ENCODE measurements at places on chromosomes 11 and 22.

DNA sequence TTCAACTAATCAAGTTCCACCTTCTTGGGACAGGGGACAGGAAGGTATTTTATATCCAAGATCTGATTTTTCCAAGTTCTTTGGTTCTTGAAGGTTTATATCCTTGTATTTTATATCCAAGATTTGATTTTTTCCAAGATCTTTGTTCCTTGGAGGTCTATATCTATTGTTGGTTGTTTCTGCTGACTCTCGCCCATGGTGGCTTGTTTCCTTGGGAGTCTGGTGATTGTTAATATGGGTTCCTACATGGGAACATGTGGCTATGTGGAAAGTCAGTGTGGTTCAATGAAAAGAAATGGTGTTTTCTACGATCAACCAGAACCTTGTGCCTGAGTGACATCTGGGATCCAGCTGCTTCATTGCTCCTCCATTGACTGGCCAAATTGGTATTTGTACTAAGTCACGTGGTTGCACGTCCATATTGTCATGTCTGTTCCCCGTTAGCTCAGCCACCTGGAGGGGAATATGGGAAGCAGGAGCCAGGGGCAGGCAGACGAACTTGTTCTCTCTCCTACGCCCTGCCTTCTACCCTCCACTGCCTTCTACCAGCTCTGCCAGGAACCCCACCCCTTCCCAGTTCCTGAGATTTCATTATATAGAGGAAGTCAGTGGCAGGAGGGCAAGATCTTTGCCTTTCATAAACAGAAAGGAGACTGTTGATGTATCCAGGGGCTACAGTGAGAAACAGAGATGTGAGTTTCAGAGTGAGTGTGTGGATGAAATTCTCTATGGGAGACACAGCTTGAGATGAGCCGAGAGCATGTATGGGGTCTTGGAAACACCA, 11.1 kb upstream of the CSF2RB start:
- no peak for DNase-seq

GRCh38 chr11:111494040-111494439, 18.1 kb downstream of the BTG4 start:
- DNase-seq = no peak

DNA sequence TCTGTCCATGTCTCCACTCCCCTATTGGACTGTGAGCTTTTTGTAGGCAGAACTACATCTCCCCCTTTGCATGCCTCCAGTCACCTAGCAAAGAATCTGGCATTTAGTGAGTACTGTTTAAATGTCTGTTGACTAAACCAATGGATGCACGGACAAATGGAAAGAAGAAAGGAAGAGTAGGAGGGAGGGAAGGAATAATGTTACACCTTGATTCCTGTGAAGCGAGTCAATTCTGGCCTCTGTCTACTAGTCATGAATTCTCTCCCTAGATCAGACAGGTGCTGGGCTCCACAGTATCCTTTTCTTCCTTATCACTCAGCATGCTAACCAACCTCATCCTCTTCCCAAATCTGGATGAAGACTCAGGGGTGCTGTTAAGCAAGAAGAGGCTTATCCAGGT, 33.6 kb downstream of the GALNT18 start:
- no peak for DNase-seq

DNA sequence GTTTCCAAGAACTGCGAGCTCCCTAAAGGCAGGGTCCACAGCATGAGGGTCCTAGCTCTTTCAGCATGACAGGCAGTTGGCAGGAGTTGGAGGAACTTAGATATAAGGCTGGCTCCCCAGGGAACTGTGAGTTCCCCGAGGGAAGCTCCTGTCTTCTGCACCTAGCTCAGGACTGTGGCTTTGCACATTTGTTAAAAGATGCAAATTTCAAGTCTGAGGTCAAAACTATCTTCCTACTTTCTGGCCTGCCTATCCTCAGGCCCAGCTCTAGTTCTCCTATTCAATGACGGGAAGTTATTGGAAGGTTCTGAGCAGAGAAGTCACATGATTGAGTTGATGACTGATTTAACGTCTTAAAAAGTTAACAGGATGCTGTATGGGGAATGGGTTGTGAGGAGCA, 11.7 kb upstream of the UCP3 start:
- no peak for DNase-seq

DNA sequence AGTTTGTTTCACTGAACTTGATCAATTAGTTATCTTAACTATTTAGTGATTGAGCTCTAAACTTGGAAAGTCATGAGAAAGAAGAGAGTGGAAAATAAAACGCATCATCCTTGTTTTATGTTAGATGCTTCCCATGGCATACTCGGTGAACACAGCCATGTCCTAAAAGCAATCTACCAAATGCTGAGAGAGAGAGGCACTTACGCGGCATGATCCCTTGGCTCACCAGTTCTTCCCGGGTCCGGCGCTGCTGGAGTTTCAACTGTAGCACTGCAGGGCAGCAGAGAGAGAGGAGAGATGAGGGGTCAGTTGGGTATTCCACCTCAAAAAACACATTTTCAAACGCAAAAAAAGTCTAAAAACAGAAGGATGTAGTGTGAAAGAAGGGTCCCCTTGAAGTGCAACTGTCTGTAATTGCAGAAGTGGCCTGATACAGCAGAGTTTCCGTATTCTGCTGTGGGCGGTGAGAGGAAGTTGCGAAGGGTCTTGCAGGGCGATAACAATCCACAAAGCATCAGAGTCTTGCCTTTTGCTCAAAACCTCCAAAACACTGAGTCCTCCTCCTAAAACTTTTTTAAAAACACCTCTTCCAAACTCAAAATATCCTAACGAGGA, 92.7 kb downstream of the SGSM3 start:
- no peak for DNase-seq

- DNase-seq = no peak
Measured at GRCh38 chr22:38783095-38783615, 10.8 kb downstream of the DNAL4 start.

- no peak for DNase-seq
Measured at GRCh38 chr22:47125603-47126002, 363.2 kb downstream of the TBC1D22A start.

DNA sequence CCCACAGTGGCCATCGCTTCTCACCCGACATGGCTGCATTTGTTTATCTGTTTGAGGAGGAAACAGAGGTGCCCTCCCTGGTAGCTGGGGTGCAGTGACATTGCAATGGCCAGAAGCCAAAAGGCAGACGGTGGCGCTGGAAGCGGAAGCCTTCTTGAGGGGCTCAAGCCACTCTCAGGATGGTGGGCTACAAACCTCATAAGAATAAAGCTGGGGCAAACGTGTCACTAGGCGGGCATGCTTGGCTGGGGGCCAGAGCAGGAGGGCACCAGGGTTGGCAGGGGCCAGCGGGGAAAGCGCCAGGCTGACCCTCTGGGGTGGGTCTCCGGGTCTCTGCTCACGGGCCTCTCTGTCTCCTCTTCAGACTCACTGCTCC, 12.6 kb downstream of the TNNT3 start:
- DNase-seq = no peak

DNA sequence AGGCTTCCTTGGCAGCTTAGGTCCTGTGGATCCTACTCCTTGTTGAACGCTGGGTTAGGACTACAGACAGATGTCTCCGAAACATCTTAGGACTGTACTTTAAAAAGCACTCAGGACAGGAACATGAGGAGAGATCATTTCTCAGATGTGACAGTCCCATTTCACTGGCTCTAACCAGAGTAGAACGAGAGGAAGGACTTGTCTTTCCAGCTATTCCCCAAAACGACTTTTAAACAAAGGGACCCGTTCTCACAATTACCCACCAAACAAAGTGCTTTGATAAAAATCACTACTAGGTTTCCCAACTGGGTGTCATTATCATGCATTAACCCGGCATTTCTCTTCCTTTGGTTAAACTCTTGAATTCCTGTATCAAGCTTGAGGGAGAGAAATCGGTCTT, 84.7 kb upstream of the BARX2 start:
- DNase-seq = no peak

DNA sequence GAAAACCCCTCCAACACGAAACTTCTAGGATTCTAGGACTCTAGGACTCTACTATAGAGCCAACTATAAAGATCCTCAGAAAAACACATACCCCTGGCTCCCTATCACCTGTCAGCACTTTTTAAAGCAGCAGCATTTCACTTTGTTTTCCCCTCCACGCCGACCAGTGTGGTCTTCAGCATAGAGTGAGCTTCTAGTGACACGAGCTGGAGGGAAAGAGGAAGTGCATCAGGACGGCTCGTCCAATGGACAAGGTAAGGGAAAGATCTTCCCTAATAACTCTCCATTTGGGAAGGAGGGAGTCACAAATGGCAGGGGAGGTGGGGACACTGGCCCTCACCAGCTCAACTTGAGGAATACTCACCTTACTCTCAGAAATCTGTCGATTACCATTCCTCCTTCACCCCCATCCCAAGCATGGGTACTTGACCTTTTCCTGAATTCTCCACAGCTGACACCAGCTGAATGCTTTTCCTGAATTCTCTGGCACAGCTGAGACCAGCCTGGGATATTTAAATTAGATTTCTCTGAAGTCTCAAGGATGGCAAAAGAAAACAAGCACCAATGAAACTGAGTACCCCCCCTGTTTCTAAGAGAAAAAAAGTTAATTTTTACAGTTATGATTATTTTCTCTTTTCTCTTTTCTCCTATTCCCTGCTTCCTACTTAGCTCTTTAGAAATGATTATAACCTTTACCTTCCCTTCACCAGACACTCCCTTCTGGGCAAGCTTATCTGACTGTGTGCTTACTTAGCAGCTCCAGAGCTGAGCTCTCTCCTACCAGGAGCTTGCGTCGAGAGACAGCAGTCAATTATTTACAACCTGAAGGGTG, 33.3 kb upstream of the NNMT start:
- peak; percentile 73 for DNase-seq

- DNase-seq = no peak
Measured at GRCh38 chr11:123260511-123261211, 65.6 kb upstream of the CLMP start.

- DNase-seq = peak; percentile 67
Measured at GRCh38 chr11:14643697-14644225, at the start of gene PDE3B. TSS of gene PDE3B (plus strand) at chr11:14643804. CDS start at chr11:14644076, 272 bp downstream.

Data from adipocyte (in vitro differentiated cells).